HS-27A (cell line): ENCODE measurements at places on chromosomes 6 and 20.

DNA sequence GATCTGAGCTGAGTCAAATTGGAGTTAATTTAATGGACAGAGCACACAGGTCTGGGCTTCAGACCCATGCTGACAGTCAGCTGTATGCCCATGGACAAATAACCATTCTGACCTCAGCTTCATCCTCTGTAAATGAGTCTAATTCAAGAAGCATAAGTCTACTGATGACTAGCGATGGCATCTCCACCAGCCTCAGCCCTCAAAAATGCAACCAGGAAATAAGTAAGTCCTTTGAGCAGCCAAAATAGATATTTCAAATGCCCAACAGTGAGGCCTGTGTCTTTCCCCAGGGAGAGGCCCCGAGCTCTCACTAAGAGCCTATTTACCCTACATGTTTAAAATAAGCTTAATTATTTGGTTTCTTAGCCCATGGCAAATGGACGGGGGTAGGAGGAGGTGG, 114.2 kb upstream of the MTHFD1L start:
- DNase-seq, result no peak

GRCh38 chr6:109071125-109071917, 23.3 kb downstream of the SESN1 start:
- DNase-seq, result no peak

- no peak for DNase-seq
Measured at GRCh38 chr6:15935661-15936060, 193.2 kb upstream of the MYLIP start.

GRCh38 chr20:19047040-19047950, 165.1 kb upstream of the SLC24A3 start:
- DNase-seq, result no peak

DNA sequence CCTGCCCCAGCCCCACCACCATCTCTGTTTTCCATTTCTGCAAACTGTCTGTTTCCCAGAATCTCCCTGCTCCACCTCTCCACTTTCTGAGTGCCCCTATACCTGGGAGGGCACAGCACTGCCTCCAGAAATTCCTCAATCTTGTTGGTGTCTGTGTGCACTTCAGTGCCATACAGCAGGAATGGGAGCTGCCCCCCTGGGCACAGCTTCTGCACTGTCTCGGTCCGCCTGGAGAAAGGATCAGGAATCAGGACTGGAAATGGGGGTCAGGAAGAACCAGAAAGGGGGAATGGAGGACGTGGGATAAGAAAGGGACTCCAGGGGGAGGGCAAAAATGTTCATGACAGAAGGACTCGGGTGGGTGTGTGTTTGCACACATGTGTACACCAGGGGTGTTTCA, 2.6 kb downstream of the CLIC1 start:
- DNase-seq, result no peak

DNA sequence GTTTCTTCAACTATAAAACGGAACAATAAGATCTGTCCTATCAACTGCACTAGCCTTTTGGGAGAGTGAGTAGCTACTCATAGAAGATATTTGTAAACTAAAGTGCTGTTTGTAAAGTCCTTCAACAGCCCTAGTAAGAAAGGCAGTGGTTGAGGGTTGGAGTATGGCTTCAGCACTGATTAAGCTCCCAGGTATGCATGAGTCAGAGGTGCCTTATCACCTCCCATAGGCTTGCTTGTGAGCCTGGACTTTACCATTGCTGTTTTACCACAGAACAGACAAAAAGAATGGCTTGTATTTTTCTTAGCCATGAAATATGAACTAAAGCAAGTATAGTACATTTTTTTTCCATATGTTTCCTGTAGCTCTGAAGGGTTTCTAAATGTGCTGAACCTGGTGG, 44.1 kb downstream of the SAMD3 start:
- peak; percentile 92 for DNase-seq
